CD4-positive, alpha-beta T cell treated with Interleukin-4 for 1 hour (primary cell): ENCODE measurements at places on chromosomes 4 and X.

DNA sequence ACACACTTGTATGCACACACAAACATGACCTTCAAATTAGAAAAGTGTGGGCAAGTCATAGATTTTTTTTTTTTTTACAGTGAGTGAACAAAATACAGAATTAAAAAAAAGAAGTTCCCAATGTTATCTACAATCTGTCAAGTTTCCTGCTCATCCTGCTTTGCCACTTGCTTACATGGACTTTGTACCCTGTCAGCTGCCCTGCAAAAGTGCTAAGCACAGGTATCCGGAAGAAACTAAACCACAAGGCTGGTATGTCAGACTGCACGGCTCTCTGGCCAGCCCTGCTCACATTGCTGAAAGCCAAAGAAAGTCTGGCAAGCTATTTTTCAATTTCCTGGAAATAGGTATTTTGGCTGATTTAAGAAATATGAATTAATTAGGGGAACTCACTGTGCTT, 38.9 kb upstream of the BCLAF3 start:
- no peak for DNase-seq

GRCh38 chrX:148552775-148553174, 52.4 kb downstream of the AFF2 start:
- no peak for DNase-seq

GRCh38 chrX:18410038-18410437, 15.4 kb upstream of the CDKL5 start:
- no peak for DNase-seq

DNA sequence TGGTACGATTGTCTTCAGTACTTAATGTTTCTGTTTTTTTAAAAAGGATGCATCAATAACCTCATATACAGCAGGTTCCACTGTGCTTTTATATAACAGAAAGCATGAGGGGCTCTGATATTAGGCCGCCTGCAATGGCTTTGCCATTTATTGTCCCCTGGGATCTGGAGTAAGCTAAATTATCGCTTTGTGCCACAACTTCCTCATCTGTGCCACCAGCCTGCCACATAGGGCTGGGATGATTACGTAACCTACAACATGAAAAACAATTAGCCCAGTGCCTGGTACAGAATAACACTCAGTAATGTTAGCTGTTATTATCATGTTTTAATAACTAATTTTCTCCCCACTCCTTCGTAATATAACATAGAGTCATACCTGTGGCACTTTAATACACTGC, 65.5 kb upstream of the TRIM2 start:
- peak; percentile 38 for DNase-seq

DNA sequence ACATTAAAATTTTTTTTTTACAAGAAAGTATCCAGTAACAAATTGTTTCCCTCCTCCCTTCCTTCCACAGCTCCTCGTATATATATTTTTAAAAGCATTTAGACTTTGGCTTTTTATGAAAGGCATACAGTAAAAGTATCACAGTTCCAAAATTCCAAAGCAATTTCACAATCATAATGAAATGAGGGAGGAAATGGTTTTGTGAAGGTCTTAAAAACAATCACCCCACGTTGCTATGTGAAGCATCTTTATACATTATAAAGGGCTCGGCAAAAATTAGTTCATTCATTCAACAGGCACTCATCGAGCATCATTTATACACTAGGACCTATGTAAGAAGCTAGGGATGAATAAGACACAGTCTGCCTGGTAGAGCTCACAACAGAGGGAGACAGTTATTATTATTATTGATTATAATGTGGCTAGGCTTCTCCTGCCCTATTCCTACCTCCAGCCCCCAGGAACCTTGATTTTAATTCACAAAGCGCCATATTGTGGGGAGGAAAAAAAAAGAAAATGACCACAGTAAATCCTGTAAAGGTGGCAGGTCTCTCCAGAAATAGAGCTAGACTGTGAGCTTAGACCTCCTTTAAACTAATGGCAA, 239.9 kb downstream of the MAML3 start:
- DNase-seq: no peak

DNA sequence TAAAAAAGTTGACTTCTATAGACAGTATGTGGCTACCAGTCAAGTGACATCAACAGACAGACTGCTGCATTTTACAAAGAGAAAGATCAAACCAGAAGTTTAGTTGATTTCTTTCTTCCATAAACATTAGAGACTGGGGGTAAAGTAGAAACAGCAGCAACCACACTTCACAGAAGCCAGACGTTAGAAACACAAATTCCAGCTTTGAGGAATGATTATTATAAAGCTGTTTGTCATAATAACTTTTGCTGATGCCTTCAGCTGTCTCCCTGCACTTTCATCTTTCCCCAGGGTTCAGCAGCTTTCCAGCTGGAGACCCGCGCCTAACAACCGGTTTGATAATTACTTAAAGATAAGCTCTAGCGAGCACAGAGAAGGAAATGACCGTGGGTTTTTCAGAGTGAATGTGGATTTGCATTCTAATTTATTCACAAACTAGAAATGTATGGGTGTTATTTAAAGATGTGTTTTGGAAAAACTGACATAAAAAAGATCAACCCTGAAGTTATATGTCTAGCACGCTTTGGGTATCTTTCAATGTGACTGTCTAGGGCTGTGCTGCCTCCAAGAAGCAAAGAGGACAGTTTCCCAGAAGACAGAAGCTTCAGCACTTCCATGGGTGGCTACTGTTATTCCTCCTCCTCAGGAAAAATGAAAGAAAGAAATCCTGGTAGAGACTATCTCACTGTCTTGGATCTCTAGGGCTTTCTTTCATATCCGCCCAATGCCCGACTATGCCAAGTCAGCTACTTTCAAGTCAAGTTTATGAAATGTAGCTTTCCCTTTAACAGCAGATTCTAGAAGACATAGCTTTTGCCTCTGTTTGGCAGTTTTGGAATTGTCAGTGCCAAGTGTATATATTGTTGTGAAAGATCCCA, 15.0 kb upstream of the ENAM start:
- no peak for DNase-seq

- DNase-seq: no peak
These were observed 224.3 kb downstream of the MGST2 start for GRCh38 chr4:139889901-139890300.
